ENCODE measurements at places on chromosomes 11 and 22.
A peak's percentile ranks its signal among the peaks of the same experiment; 100 is the strongest.

DNA sequence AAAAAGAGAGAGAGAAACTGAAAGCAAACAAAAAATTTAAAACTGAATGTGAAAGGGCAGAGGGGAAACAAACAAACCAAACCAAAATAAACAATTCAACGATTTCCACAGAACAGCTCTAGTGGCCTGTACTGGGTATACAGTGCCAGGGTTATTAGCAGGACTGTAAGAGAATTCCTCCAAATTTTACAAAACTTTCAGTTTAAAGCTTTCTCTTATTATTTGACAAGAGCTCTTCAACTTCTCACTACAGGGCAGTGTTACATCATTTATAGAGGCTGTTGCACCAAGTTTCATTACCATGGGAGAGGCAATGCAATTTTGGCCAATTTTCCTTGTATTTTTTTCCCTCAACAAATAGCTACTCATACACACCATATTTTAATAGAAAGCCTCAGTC lies 44.3 kb upstream of the CLPB start:
- DNase-seq, result no peak

DNA sequence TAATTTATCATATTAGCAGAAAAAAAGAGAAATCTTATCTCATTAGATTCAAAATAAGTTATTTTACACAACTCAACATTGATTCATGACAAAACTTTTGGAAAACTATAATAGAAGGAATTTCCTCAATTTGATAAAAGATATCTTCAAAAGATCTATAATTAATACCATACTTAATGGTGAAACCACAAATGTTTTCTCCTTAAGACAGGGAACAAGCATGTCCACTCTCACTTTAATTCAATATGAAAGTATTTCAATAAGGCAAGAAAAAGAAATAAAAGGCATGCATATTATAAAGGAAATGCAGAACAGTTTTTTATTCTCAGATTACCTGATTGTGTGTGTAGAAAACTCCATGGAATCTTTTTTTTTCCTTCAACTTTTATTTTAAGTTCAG lies 23.6 kb downstream of the MTNR1B start:
- DNase-seq, result no peak

- peak; percentile 61 for DNase-seq
Measured at GRCh38 chr11:22787551-22788162, 41.9 kb downstream of the SVIP start.

DNA sequence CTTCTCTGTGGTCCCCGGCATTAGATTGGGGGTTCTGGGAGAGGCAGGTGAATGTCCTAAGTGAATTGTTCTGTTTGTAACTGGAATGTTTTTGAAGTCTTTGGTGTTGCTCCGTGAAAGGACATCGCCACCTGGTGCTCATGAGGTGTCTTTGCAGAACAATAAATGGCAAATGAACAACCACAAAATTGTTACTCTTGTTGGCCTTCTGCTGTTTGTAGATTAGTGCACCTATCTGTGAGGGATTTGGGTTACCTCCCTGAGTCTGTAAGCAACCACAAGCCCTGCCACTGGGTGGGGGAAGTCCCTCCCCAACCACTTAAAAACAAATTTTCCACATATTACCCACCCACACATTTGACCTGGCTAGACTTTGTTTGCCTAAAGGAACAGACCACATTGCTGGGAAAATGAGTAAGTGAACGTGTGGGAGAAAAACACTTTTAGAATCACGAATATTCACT lies 4.7 kb downstream of the MPEG1 start:
- DNase-seq, result no peak

GRCh38 chr11:73981051-73981805 lies 1.4 kb downstream of the UCP2 start:
- DNase-seq, result no peak

DNA sequence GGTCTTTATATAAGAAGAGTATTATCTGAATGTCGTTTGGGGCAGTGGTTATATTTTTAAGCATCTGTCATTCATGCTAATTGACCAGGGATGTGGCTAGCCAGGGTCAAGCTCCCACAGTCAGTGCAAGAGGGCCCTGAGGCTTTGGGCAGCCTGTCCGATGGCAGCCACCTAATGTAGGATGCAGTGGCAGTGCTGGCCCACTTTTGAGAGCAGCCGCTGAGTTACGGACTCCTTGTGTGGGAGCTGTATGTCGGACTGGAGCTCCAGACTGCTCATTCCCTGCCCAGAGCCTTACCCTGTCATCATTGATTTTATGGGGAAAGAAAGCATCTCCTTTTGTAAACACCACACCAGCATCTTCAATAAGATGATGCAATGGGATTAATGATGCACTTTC lies 99.5 kb downstream of the SYT9 start:
- no peak for DNase-seq
